ENCODE measurements at places on chromosomes 2 and 18.

GRCh38 chr18:58900015-58900649 lies 35.5 kb downstream of the ZNF532 start:
- DNase-seq, result no peak

- no peak for DNase-seq
These were observed 1721.9 kb upstream of the SLC39A10 start for GRCh38 chr2:193935114-193935513.

DNA sequence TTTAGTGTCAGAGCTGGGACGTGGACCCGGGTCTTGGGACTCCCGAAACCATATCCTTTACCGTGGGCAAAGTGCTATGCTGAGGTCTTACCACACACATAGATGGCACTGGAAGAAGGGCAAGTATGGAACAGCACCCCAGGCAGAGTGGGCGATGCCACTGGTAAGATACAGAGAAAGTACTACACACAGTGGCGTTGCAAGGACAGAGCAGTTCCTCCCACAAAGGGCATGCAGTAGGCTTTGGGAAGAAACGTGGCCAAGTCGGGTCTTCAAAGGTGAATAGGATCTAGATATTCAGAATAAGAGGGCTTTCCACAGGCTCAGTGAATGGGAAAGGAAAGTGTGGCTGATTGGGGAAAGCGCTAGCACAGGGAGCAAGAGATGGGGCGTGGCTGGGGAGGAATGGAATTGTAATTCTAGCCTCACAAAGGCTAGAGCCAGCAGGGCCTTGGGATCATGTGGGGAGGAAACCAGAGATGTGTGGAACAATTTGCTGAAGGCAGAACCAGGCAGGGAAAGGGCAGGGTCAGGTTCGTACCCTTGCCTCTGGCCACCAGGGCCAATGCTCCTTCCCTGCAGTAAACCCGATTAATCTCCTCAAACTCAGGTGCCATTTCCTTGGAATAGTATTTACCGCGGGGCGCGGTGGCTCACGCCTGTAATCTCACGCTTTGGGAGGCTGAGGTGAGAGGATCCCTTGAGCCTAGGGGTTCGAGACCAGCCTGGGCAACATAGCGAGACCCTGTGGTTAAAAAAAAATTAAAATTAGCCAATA lies 36.0 kb downstream of the PCBP1 start:
- DNase-seq, result no peak

DNA sequence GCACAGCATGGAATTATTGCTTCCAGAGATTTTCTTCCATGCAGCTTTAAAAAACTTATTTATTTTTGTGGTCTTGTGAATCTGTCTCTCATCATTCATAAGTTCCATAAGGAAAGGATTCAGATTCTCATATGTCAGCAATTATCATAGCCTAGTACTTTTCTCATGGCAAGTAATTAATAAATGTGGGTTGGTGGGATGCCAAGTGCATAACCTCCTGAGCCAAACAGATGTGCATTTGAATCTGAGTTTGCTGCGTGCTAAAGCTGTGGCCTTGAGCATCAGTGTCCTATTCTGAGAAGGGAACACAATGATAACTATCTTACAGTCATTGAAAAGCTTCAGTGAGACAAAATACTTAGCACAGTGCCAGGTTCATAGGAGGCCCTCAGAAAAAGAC lies 331.9 kb downstream of the PDE11A start:
- no peak for DNase-seq

DNA sequence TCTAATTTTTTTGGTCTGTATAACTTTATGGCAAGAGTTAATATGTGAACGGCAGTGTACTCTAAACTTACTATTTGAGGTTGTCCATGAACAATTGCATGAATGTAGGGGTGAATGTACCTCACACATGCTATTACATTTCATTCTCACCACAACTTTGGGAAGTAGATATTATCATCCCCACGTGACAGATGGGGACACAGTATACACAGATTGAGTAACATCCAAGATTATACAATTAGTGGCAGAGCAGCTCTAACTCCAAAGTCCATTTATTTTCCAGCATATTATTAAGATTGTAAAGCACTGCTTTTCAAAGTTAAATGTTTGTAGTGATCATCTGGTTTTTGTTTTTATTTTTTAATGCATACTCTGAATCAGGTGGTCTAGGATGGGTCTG lies 622.1 kb upstream of the ZEB2 start:
- DNase-seq, result no peak

GRCh38 chr2:142533177-142533576 lies 344.3 kb upstream of the KYNU start:
- no peak for DNase-seq

DNA sequence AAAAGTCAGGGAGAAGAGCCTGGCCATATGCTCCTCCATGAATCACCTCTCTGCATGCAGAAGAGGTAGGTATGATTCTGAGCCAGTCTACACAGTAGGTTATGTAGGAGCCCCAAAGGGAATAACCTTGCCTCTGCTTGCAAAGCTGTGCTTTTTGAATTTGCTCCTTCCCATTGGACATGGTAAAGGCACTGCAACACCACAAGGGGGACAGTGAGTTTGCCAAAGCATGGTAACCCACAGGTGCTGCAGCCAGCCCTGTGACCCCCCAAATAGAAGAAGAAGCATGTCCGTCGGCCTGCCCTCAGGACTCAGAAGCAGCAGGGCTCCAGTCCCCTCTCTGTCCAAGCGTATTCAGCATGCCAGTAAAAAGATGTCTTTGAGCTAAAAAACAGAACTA lies 51.0 kb upstream of the BCL2L11 start:
- no peak for DNase-seq

DNA sequence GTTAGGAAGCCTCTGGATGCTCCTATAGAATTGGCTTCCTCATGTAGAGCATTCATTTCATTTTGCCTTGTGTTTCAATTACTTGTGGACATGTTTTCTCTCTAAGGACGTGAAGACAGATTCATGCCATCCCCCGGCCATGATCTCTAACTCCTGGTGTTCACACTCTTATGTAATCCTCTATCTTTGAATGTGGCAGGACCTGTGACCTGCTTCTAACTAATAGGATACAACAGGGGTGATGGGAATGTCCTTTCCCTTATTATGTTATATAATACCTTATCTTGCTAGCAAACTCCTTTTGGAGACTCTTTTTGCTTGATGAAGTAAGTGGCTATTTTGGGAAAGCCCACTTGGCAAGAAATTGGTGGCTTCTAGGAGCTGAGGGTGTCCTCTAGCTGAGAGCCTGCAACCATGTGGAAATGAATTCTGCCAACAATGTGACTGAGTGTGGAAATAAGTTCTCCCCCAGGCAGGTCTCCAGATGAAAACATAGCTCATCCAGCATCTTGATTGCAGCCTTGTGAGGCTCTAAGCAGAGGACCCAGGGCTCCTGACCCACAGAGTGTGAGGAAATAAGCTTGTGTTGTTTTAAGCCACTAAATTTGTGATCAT lies 13.8 kb downstream of the DPYSL5 start:
- DNase-seq, result no peak

GRCh38 chr2:168432565-168433186 lies 23.4 kb upstream of the CERS6 start:
- no peak for DNase-seq

GRCh38 chr18:11544060-11544633 lies 65.2 kb upstream of the SLC35G4 start:
- no peak for DNase-seq

DNA sequence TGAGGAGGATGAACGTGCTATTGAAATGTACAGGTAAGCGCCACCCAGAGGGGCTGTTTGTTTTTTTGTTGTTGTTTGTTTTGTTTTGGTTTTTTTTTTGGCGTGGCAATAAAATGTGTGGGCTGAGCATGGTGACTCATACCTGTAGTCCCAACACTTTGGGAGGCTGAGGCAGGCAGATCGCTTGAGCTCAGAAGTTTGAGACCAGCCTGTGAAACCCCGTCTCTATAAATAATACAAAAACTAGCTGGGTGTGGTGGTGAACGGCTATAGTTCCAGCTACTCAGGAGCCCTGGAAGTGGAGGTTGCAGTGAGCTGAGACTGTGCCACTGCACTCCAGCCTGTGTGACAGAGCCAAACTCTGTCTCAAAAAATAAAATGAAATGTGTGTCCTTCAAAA lies 6.2 kb downstream of the PDCL3 start:
- DNase-seq, result no peak

GRCh38 chr2:199160081-199160480 lies 297.7 kb downstream of the SATB2 start:
- DNase-seq, result no peak

GRCh38 chr2:233021771-233022170 lies 8.7 kb upstream of the NGEF start:
- no peak for DNase-seq

DNA sequence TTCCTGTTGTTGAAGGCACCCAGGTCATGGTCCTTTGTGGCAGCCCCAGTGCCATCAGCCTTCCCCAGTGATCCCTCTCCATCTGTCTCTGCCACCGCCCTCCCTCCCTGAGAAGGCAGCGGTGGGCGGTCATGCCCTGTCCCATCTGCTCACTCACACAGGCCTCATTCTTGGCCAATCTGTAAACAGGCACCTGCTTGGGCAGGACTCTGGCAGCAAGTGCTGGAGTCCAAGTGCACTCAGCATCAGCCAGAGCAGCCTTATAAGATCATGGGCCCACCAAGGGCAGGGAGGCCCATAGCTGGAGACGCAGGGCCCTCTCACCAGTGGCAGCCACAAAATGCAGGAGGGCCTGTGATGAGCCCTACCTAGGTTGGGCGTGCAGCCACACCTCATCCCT lies 140.9 kb downstream of the TWIST2 start:
- no peak for DNase-seq

DNA sequence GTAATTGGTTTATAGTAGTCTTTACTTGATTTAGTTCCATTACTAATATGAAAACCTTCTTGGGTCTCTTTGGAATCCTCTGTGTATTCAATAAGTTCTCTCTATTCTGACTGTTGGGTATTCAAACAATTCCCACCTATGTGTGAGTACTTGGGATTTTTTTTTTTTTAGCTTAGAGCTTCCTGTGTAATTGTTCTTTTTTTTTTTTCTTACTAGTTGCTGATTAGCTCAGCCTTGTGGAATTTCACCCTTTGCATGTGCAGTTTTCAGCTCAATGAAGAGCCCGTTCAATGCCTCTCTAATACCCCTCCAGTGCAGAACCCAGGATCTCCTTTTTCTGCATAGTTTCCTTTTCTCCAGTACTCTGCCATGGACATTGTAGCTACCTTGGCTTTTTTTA lies 339.1 kb upstream of the GALNT5 start:
- no peak for DNase-seq

DNA sequence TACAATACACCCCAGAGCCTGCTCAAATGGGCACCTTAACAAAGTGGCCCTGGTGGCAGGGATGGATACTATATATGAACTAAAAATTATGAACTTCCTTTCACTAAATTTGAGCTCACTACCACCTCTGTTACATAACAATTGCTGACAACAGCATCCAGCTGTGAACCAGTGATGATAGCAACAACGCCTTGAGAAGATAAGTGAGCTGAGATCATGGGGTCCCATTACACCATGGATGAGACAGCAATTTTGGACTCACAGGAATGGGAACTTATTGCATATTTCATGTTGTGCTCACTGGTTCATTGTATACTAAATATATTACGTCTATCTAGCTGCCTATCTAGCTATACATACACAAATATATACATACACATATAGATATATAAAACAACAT lies 16.9 kb upstream of the ALMS1 start:
- no peak for DNase-seq

Measured in AG04449 (cell line).